ENCODE measurements at places on chromosomes 16 and 17.

DNA sequence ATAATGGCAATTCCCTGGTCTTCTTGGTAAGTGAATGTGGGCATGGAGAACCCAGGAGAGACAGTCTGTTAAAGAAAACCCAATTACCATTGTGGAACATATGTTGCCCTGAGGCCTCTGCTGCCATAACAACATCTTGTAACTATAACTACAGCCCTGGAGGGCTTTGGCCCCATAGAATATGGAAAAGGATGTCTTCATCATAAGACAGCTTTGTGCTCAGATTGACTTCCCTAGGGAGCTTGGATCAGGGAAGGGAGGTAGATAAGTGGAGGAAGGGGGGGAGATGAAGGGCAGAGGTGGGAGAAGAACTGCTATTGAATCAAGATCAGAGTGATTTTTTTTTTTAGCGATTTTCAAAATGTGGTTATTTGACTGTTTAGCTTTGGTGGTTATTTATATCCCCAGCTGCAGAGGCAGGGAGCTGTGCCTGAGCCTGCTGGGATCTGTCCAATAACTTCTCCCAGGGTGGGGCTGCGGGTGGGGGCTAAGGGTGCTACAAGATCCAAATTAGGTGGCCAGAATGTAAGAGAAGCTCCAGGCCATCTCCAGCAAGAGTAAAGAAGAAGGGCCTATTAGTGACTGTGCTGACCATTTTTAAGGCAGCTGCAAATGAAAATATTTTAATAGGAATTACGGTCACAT lies 5.3 kb upstream of the KAT7 start:
- DNase-seq = no peak

DNA sequence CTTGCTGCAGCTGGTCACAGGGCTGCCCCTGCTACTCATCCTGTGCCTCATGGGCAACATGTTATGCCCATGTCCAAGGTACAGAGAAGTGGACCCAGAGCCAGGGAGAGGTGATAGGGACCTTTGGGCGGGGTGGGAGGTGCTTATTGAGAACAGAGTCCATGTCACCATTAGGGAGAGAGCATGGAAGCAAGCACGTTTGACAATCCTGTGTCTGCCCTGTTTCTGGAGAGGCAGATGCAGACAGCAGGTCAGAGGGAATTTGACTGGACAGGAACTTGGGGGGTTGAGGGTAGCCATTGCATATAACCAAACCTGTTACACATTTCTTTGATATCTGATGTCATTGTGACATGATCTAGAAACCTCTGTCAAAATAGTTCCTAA lies 14.3 kb upstream of the ARL4D start:
- no peak for DNase-seq

GRCh38 chr17:72697602-72698146 lies 394.8 kb downstream of the SLC39A11 start:
- no peak for DNase-seq

GRCh38 chr17:740240-741017 lies 8.0 kb downstream of the TLCD3A start:
- DNase-seq = no peak

DNA sequence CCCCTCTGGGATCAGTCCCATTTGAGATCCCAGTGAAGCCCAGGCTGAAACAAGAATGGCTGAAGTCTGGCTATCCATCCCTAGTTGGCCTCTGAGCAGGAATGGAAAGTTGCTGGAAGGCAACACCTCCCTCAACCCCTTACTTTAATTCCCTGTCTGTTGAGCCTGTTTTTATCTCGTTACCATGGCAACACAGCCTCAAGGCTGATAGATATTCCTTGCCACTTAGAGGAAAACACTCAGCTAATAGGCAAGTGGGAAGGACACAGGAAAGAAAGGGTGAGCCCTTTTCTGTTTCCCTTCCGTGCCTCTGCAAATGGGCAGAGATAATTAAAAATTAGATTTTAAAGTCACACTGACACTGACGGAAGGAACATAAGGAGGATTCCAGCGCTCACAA lies 75.5 kb upstream of the CLEC3A start:
- DNase-seq = no peak

DNA sequence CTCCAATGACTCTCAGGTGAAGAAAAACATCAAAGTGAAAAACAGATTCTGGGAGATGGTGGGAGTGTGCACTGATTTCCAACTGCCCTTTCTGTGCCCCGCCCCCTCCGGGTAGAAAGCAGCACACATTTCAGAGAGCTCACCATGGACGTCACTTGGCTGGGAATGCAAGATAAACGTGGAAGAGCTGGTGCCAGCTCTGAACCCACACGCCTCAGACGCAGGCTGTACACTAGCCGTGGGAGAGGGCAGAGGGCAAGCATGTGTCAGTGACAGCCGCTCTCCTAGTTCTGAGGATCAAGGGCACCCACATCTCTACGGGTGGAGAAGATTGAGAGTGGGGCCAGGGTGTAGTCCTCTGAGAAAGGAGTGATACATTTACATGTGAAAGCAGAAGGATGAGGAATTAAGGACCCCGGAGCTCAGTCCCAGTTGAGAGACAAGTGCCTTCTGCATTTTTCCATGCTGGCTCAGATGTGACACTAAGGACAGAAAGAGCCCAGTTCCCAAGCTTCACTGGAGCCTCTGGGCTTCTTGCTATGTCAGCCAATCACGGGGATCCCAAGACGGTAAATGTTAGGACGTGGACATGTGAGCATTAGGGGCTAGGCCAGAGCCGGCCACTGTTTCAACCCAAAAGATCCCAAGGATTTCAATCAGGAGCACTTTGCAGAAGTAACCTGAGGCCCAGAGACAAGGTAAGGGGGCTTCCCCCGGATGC lies 101.3 kb downstream of the ZFHX3 start:
- no peak for DNase-seq

- DNase-seq = no peak
These were observed 87.2 kb downstream of the NOG start for GRCh38 chr17:56680676-56681075.

- DNase-seq = no peak
These were observed 56.3 kb downstream of the COX10 start for GRCh38 chr17:14125518-14126137.

DNA sequence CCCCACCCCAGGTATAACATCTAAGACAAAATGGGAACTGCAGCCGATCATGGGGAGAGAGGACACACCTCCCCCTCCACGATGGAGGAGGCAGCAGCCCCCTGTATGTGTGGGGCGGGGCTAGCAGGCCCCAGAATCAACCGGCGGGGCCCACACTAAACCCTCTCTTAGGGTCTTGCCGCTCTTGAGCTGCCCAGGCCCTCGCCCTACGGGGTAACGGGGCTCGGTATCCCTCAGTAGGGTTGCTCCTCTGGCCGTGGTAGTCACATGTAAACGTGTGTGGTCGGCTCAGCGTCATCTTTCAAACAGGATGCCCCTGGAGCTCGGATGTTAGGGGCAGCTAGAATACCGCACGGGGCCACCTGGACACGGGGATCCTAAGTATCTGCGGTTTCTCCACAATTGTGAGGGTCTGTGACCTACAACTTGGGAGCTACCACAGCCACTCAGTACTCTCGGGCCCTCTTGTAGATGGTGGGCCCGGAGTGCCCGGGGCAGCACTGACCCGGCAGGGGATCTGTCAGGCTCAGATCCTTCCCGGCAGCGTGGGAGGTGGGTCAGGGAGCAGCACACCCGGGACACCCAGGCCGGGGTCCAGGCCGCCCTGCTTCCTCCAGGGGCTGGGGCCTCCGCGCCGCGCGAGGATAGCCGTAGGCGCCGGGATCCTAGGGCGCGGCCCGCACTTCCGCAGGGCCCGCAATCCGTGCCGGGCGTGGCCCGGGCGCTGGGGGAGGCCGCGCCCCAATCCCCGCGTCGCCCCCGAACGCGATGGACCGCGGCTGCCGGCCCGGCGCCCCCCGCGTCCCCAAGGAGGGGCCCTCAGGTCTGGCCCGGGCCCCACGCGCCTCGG lies 781 bp downstream of the ARHGDIA start:
- no peak for DNase-seq

GRCh38 chr16:2288726-2289125 lies 20.8 kb upstream of the RNPS1 start:
- DNase-seq = no peak

GRCh38 chr17:51813784-51814174 lies 344.7 kb downstream of the CA10 start:
- no peak for DNase-seq

GRCh38 chr16:66165879-66166278 lies 200.6 kb upstream of the CDH5 start:
- DNase-seq = no peak

- no peak for DNase-seq
These were observed 21.6 kb downstream of the POLR3E start for GRCh38 chr16:22318690-22319358.

GRCh38 chr17:34626121-34626681 lies 46.8 kb downstream of the TMEM132E start:
- DNase-seq = no peak

GRCh38 chr17:38431346-38432145 lies 3.3 kb downstream of the ARHGAP23 start:
- DNase-seq = no peak

GRCh38 chr17:45395569-45396415 lies 36.9 kb downstream of the ARHGAP27 start:
- DNase-seq = no peak

DNA sequence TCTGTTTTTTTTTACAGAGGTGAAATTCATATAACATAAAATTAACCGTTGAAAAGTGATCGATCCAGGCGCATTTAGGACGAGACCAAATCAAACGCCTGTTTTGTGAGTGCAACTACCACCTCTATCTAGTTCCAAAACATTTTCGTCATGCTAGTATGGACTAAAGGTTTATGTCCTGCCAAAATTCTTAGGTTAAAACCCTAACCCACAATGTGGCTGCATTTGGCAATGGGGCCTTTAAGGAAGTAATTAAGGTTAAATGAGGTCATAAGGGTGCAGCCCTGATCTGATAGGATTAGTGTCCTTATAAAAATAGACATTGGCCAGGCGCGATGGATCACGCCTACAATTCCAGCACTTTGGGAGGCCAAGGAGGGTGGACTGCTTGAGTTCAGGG lies 32.8 kb upstream of the RCVRN start:
- DNase-seq = no peak

- no peak for DNase-seq
These were observed 21.8 kb downstream of the CLEC16A start for GRCh38 chr16:10966129-10966528.

GRCh38 chr17:68346448-68346847 lies 55.2 kb downstream of the ARSG start:
- peak; percentile 31 for DNase-seq

- no peak for DNase-seq
These were observed 56.4 kb upstream of the NLRP1 start for GRCh38 chr17:5640726-5641125.

DNA sequence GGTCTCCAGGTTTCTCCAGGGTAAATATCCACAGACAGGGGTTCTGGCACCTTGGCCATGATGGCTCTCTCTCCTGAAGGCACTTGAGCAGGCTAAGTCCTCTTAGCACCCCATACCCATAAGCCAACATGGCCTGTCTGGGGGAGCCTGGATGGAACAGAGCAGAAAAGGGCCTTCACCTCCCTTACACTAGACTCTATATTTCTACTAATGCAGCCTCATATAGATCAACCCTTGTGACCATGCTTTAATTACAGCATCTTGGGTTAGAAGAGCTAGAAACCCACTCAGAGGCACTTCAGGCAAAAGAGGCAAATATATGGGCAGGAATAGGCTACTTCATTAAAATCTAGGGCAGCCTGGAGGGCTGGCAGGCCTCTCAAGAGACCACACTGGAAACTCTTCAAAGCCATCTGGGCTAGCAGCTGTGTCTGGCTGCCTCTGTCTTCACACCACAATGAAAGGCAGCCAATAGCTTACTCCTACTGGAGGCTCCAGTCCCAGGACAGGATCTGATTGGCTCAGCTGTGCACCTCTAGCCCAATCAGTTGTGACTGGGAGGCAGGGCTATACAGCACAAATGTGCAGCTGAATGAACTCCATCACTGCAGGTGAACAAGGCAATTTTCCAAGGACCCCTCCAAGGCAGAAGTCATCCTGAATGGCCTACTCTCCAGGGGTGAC lies 4.7 kb upstream of the CDT1 start:
- no peak for DNase-seq

GRCh38 chr16:77869997-77870813 lies 81.8 kb downstream of the VAT1L start:
- DNase-seq = no peak

DNA sequence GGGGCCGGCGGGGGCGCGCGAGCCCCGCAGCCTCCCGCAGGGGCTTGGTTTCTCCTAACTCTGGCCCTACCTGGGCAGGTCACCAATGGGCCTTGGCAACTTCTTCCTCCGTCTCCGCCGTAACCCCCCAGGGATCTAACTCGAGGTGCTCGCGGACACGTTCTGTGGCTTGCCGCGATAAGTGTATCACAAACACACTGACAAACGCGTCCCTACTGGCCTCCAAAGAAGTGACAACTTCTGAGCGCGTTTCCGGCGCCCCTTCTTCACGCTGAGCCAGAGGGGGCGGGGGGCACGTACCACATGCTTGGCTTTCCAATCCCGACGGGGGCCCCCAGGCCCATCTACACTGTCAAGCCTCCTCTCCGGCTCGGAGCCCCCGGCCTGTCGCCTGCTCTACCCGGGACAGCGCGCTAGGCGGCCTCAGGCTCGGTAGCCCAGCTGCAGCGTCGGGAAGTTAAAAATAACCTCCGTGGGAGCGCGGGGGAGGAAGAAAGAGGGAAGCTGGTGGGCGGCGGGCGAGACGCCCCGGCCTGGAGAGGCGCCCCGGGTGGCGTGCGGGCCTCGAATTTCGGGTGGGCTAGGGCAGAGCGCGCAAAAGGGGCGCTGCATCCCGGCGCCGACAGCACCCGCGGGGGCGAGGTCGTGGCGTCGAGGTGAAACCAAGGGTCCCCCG lies 725 bp upstream of the SPHK1 start:
- DNase-seq = peak; percentile 19

DNA sequence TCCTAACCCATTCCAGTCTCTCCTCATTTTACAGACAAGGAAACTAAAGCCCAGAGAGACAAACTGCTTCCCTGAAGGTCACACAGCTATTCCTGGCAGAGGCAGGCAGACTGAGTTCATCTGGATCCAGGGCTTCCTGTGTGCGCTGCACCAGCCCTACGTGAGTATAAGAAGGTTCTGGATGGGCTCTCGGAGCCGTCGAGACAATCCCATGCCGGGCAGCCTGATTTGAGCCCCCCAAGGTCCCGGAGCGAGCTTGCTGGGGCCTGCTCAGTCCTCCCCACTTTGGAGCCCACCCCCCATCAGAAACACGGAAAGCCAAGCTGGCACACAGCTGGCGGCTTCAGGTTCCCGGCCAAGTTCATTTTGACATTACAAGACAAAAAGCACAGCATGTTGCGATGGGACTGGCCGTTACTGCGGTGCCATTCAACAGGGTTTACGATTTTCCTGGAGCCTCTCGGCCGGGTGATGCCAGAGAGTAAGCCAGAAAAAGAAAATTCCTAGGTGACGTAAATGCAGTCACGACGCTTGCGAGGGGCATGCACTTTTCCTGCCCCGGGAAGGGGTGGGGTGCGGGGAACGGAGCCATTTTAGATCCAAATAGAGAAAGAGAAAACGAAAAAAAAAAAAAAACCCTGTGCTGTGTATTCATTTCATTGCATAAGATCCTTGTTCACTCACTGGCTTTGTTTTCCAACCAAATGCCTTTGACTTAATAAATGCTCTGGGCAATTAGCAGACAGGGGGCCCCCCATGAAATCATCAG lies 167.1 kb upstream of the FOXF1 start:
- DNase-seq = no peak

GRCh38 chr16:31331807-31332301 lies 23.1 kb upstream of the ITGAX start:
- DNase-seq = no peak

Data from activated CD8-positive, alpha-beta memory T cell treated with anti-CD3 and anti-CD28 coated beads for 1 hour (primary cell).